ENCODE measurements at places on chromosomes 11 and 22.
A peak's percentile ranks its signal among the peaks of the same experiment; 100 is the strongest.

DNA sequence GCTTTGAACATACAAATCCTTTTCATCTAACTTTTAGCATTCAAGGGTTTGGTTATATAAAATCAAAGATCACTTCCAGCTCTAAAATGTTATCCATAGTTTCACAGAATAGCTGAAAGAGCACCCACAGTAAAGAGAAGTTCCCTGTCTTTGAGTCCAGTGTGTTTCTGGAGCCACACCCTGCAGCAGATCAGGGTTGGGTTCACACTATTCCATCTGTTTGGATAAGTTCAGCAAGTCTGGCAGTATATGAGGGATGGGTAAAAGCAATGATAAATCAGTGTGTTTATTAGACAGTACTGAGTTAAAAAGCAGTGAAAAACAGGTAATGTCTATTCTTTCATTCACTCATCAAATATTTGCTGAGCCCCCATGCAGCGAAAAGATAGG lies 135.8 kb upstream of the PITPNB start:
- no peak for DNase-seq

- DNase-seq, result no peak
Measured at GRCh38 chr22:30238661-30239487, 7.7 kb downstream of the LIF start.

GRCh38 chr11:30786256-30787110 lies 200.3 kb upstream of the MPPED2 start:
- no peak for DNase-seq

DNA sequence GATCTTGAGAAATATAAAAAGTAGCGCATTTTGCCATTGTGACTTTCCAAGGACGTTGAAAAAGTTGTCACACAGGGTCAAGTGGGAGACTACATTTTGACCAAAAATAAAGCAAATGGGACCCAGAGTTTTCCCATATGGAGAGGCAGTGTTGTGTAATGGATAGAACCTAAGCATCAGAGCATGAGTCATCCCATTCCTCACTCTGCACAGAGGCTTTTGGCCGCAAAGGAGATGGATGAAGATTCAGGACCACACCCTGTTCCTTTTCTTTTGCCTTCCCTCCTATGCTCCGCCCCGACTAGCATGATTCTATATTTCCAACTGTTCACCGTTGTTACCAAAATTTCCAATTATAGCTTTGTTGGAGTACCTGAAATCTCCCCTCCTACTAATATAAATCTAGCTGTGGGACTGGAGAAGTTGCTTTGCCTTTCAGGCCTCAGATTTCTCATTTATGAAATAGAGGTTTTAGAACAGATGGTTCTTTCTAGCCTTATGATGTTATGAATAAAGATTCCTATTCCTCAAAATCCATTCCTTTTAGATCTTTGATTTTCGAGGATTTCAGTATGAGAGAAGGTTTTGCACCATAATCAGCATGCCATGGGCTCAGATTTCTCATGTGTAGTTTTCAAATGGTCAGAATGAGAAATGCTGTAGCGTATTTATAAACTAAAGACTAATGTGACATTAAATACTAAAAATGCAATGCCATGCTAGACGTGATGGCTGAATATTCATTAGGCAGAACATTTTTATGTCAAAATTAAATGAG lies 921.9 kb upstream of the TENM4 start:
- DNase-seq, result no peak

- DNase-seq, result peak; percentile 48
Measured at GRCh38 chr22:49629586-49630447, 197.9 kb downstream of the BRD1 start.

All from NCI-H510A (cell line).